ENCODE measurements at places on chromosomes 4 and X.
A peak's percentile ranks its signal among the peaks of the same experiment; 100 is the strongest.

DNA sequence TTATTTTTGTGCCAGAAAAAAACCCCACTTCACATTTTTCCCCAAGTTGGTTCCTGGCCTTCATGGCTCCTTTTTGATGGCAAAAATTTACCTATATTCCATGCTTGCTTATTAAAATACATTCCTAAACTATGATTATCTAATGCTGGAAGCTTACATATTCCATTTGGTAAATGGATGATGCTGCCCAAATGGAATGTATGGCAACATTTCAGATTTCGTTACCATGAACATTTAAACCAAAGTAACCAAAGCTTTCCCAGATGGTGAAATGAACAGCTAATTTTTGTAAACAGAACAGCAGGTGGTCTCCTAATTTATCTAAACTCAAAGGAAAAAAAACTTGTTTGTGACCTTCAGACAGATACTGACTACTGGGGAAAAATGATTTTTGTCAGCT lies 110.8 kb upstream of the TEX13A start:
- peak; percentile 62 for DNase-seq

GRCh38 chr4:39124885-39125599 lies 57.3 kb upstream of the WDR19 start:
- no peak for DNase-seq

- no peak for DNase-seq
Measured at GRCh38 chrX:11148401-11148800, 37.3 kb downstream of the HCCS start.

DNA sequence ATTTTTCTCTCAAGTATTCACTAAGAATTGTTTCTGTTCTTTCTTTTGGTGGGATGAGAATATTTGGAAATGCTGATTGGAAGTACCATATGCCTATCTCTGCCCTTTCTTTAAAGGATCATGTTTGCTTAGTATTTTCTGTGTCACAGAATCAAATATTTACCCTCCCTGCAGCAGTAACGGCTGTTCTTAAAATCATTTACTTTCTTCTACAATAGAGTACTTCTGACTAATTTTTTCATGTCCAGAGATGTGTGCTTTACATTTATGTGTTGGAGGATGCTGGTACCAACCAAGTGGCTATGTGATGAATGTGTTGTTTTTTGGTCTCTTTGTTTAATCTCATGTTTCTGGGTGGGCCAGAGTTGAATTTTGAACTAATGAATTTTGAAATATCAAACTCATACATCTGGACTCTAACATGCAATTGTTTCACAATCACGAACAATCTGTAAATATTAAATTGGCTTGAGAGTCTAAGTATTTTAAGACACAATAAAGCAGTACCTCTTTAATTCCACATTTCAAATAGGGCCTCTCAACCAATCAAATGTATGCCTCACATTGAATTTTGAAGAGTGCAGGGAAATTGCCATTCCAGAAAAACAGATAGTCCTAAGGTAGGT lies 59.4 kb upstream of the ARSJ start:
- no peak for DNase-seq

DNA sequence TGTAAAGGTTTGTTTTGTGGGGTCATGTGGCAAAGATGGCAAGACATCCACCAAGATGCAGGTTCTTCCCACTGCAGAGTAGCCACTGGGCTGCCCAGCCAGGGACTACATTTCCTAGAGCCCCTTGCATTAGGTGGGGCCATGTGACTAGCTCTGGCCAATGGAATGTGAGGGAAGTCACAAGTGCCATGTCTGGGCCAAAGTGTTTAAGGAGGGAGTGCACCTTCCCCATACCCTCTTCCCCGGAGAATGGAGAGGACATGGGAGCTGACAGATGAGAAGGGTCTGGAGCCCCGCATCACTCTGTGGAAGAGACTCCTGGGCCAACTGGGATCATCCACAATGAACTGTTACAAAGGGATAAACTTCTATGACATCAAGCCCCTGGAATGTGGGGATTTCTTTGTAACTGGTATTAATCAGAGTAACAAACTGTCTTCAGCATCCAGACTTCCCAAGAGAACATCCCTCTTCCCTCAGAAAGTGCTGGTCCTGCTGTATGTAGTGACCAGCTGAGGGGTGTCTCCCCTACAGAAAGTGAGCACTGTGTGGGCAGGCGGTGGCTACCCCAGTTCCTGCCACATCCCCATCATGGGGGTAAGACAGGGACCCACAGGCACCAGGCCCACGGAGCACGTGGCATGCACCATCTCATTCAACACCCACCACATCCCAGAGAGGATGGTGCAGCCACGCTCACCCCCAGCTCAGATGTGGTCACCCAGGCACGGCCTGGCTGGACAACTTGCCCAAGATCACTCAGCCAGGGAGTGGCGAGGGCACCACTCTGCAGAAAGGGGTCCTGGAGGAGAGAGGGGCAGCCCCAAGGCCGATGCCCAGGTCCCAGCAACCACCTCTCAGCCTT lies 10.9 kb downstream of the PPP2R2C start:
- peak; percentile 9 for DNase-seq

DNA sequence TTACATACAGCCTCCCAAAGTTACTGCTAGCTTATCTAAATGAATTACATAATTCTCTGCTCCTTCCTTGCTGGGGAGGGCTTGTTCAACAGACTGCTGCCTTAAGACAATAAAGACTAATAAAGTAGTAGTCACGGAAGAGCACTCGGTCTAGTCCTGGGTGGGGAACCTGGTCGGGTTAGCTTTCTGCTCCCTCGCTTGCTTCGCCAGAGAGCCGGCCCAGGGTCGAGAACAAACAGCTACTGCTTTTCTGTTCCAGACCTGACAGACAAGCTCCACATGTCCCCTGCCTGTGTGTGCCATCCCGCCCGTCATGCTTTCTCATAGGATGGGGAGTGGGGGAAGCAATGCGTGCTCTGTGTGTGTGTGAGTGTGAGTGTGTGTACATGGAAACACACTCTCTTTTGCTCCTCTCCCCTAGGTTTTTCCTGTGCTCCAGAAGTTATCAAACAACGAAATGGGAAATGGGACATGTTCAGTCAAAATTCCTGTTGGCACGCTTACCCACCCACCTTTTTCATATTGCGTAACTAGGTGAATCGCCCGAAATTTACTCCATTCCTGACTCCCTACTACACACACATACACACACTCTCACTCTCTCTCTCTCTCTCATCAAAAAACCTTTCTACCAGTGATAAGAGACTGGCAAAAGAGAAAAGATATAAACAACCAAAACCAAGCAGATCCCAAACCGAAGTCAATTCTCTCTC lies 1.3 kb downstream of the NPY1R start:
- DNase-seq, result no peak

DNA sequence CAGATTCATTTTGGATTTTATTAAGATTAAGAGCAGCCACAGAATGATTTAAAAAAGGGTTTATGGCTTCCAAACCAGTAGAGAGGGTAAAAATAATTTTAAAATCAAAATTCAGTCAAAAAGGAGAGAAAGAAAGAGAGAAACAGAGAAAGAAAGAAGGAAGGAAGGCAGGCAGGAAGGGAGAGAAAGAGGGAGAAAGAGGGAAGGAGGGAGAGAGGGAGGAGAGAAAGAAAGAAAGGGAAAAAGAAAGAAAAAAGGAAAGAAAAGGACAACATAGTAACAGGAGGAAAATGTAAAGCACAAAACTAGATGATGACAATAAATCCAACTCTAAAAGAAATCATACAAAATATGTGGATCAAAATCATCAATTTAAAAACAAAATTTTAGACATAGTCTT lies 79.6 kb upstream of the FRG1 start:
- DNase-seq, result no peak

- DNase-seq, result peak; percentile 42
Measured at GRCh38 chr4:85149676-85150075, 183.2 kb upstream of the WDFY3 start.

GRCh38 chr4:75169427-75169826 lies 236.5 kb downstream of the PARM1 start:
- DNase-seq, result no peak

DNA sequence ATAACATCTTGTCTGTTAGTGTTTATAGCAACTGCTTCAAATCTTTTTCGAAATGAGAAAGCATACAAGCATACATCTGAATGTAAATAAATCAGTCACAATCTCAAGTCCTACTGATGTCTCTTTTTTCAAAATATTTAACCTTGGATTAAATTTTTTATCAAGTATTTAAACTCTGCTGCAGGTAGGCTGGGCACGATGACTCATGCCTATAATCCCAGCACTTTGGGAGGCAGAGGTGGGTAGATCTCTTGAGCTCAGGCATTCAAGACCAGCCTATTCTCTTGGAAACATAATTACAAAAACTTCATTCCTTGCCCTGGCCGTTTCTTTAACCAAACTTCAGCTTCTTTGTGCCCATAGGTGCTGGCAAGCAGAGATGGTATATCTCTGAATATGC lies 540.3 kb upstream of the GALNT7 start:
- no peak for DNase-seq

DNA sequence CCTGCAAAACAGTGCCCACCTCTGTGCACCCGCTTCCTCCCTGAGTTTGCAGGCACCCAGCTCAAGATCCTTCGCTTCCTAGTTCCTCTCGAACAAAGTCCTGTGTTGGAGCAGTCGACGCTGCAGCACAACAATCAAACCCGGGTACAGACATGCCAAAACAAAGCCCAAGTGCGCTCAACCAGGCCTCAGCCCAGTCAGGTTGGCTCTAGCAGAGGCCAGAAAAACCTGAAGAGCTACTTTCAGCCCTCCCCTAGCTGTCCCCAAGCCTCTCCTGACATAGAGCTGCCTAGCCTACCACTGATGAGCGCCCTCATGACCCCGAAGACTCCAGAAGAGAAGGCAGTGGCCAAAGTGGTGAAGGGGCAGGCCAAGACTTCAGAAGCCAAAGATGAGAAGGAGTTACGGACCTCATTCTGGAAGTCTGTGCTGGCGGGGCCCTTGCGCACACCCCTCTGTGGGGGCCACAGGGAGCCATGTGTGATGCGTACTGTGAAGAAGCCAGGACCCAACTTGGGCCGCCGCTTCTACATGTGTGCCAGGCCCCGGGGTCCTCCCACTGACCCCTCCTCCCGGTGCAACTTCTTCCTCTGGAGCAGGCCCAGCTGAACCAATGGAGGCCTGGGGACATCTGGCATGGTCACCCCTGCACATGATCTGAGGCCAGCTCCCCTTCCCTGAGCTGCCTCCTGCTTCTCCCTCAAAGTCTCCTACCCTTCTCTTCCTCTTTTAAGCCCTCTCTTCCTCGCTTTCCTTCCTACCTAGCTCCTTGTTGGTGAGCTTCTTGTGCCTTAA lies 6.9 kb downstream of the APEX2 start:
- no peak for DNase-seq

DNA sequence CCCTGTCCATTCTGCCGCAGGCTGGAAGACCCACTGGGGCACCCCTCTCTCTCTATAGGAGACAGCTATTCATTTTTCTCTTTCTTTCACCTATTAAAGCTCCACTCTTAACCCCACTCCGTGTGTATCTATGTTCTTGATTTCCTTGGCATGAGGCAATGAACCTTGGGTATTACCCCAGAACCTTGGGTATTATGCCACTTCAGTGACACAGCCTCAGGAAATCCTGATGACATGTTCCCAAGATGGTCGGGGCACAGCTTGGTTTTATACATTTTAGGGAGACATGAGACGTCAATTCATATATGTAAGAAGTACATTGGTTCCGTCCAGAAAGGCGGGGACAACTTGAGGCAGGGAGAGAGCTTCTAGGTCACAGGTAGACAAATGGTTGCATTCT lies 13.4 kb downstream of the HTT-AS start:
- no peak for DNase-seq

DNA sequence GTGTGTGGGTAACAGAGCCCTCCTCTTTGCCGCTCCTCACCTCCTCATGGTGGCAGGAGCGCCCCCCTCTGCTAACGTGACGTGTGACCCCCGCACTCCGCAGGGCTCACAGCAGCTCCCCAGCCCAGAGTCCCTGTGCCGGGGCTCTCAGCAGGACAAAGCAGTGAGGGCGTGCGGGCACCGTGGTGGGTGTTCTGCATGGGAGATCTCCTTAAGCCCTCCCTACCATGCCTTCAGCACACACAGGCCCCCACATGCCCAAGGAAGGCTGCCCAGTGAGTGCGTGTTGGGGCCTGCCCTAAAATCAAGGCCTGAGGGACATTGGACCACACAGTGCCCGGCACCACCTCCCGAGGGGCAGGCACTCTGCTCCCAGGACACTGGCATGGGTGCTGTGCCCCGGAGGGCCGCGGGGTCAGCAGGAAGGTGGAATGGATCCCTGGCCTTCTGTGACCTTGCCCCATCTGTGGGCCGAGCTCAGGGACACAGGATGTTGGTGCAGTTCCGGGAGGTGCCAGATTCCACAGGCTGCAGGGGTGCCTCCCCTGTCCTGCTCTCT lies 10.1 kb downstream of the PSAPL1 start:
- DNase-seq, result no peak

GRCh38 chrX:41449615-41450014 lies 2.5 kb downstream of the NYX start:
- peak; percentile 38 for DNase-seq

DNA sequence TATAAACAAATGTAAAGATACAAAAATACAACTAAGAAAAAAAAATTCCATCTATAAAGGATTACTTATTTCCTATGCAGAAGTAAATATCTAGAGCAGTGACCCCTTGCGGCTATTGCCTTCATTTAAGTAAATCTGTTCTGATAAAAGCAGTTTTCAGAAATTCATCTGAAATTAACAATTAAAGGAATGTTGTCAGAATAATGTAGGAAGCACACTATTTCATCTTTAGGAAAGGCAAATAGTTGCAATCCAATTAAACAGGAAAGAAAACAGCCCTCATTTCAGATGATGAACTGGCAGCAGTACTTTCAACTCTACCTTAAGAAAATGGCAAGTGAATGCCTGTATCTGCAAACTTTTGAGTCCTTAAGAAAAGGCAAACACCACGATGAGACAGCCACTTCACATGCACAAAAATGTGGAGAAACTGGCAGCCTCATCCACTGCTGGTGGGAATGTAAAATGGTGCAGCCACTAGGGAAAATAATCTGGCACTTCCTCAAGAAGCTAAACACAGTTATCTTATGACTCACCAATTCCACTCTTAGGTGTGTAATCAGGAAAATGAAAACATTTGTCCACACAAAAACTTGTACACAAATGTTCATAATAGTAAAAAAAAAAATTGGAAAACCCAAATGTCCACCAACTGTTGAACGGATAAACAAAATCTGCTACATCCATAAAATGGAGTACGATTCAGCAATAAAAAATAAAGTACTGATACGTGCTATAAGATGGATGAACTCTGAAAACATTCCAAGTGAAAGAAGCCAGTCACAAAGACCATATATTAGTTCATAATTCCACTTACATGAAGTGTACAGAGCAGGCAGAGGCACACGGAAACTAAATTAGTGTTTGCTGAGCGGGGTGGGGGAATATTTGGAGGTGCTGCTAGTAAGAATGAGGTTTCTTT lies 2.0 kb upstream of the THAP9 start:
- peak; percentile 89 for DNase-seq

GRCh38 chrX:109704563-109704962 lies 28.5 kb downstream of the ACSL4 start:
- no peak for DNase-seq

DNA sequence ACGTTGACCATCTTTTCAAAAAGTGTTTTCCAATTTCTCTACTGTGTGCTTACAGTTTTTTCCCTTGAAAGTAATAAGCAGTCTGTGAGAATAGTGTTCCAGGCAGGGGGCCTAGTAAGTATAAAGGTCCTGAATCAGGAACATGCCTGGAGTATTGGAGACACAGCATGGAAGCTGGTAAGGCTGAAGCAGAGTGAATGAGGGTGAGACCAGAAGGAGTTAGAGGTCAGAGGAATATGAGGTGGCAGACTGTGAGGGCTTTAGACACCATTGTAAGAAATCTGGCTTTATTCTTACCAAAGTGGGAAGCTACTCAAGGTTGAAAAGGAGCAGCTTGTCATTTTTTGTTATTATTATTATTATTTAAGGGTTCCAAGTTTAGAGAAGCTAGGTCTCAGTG lies 107.4 kb downstream of the CT47B1 start:
- DNase-seq, result no peak

GRCh38 chr4:93770201-93770600 lies 58.4 kb upstream of the ATOH1 start:
- no peak for DNase-seq
